ENCODE measurements at places on chromosomes 1 and 21. TPM values are rescaled to one million over a fixed set of nuclear protein-coding genes. Genes with fewer than 3 reads are reported as not detected.

OR2T29 gene
- not detected for total RNA-seq

DNA sequence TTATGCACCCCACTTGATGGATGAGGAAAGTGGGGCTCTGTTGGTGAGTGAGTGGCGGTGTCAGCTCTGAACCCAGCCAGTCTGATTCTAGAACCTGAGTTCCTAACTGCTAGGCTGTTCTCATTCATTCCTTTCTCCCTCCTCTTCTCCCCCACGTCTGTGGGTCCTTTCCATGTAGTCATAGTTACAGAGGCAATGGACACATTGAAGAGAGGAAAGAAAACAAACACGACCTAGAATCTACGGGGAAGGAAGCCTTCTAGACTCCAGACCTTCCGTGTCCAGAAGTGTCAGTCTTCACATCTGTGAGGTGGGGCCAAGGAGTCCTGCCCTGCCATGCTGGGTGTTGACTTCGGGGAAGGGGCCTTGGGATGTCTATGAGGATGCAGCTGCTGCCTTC is 115.8 kb upstream of the WNT4 start:
- no peaks in the 10 kb centered on the region for H3K4me1 ChIP-seq
- H3K36me3 ChIP-seq: no peaks in the 10 kb centered on the region

DNA sequence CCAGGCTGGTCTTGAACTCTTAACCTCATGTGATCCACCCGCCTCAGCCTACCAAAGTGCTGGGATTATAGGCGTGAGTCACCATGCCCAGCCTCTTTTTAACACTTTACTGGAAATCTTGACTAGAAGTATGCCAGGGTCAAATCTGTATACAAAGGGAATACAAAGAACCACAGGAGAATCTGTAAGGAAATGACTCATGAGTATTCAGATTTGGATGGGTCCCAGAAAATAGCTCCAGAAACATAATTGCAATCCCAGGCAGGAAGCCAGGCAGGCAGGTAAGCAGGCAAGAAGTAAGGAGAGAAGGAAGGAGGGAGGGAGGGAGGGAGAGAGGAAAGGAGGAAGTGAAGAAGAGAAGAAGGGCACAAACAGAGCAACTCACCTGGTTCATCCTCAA is 22.8 kb upstream of the TIAM1 start:
- H3K4me1 ChIP-seq: no peaks in the 10 kb centered on the region
- H3K27ac ChIP-seq: no peak overlapping the region
- no peak for DNase-seq
- no peak overlapping the region for H3K4me3 ChIP-seq

DNA sequence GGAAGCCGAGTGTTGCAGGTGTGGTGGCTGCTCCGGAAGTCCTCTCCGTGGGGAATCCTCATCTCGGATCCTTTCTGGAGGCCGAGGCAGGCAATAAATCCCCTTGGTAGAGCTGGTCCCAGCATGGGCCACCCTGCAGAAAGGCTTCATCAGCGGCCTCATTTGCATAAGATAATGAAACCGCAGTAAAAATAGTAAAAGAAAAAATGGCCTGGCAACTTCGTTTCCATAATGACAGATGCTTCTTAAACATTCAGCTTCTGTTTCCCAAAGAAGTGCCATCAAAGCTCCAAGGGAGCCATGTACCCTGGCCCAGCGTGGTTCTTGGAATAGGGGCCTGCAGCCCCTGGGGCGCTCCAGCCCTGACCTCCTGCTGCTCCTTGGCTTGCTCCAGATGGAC is 244.1 kb downstream of the GRIK3 start:
- no peaks in the 10 kb centered on the region for H3K36me3 ChIP-seq
- DNase-seq: no peak
- no peak overlapping the region for H3K4me3 ChIP-seq

- peaks cover 34% of the 10 kb centered on the region for H3K36me3 ChIP-seq
- H3K27me3 ChIP-seq: no peaks in the 10 kb centered on the region
- H3K4me1 ChIP-seq: peaks cover 30% of the 10 kb centered on the region
- H3K4me3 ChIP-seq: no peak overlapping the region
- no peak for DNase-seq
These were observed 111.4 kb downstream of the ZP4 start for GRCh38 chr1:237779356-237779755.

DNA sequence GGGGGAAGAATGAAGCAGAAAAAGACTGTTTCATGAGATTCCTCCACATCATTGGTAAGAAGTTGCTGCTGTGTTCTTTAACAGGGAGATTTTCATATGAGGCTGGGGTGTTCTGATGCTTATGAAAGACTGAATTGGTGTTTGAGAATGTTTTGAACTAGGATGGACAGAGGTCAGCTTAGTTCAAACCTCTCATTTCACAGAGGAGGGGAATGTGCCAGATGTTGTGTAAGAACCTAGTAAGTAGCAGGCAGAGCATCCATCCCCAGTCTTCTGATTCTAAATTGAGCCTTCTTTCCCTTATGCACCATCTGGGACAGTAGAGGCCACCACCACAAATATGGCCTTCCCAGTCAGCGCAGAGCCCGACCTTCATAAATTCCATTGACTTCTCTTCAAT is 43.7 kb downstream of the SAMD13 start:
- H3K4me3 ChIP-seq: no peak overlapping the region
- no peak for DNase-seq
- no peaks in the 10 kb centered on the region for H3K36me3 ChIP-seq
- no peaks in the 10 kb centered on the region for H3K4me1 ChIP-seq

DNA sequence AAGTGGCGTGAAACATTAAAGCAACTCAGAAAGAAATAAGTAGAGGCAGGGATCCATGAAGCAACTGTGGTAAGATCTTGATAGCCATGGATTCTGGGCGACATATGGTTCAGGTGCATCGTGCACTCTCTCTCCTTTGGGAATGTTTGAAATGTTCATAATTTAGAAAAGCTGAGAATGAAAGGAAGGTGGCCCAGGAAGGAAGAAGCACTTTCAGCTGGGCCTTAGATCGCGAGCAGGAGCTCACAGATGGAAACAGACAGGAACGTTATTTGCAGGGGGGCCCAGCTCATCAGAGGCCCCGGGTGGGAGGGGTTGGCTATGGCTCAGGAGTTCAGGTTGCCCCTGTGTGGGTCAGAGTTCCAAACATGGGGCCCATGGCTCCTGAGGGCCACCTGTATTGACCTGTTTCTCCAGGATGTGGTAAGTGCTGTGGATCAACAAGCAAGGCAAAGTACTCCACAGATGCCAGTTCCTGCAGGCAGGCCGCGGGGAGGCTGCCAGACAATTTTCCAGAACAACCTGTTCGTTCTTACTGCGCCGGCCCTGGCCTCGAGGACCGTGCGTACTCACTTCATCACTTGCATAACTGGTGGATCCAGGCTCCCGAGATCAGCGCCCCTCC is 253.2 kb downstream of the TOMM20 start:
- peaks cover 39% of the 10 kb centered on the region for H3K4me1 ChIP-seq
- no peak overlapping the region for H3K4me3 ChIP-seq

GRCh38 chr21:31660259-31660565 is 719 bp downstream of the SOD1 start:
- H3K27ac ChIP-seq: peak overlapping the region; percentile 96
- peak overlapping the region; percentile 89 for H3K4me3 ChIP-seq
- peaks cover 60% of the 10 kb centered on the region for H3K4me1 ChIP-seq
- DNase-seq: no peak
- H3K36me3 ChIP-seq: peaks cover 21% of the 10 kb centered on the region
- no peaks in the 10 kb centered on the region for H3K27me3 ChIP-seq

DNA sequence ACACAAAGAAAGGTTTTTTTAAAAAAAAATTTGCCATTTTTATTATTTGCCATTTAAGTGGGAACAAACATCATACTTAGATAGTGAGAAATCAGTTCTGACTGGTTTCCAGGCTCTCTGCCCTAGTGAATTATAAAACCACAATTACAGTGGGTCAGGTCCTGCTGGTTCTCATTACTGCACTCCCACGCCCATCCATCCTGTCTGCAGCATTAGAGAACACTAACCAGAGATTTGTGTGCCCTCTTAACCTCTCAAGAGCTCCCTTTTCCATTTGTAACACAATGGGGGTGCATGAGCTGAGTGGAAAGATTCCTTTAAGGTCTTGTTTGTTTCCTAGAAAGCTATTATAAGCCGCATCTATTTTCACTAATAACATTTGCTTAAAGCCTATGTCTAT is 489.3 kb downstream of the AMY1C start:
- no peak for DNase-seq
- H3K27ac ChIP-seq: no peak overlapping the region
- H3K4me3 ChIP-seq: no peak overlapping the region
- no peaks in the 10 kb centered on the region for H3K27me3 ChIP-seq
- no peaks in the 10 kb centered on the region for H3K36me3 ChIP-seq

SLC45A3 gene
- total RNA-seq: 5.2 TPM

- H3K4me1 ChIP-seq: peaks cover 25% of the 10 kb centered on the region
- DNase-seq: no peak
- H3K4me3 ChIP-seq: peak overlapping the region; percentile 65
- peak overlapping the region; percentile 72 for H3K27ac ChIP-seq
- H3K27me3 ChIP-seq: peaks cover 32% of the 10 kb centered on the region
These were observed 1.4 kb downstream of the ESRRG start for GRCh38 chr1:216721863-216722262.

HOOK1 gene
- 4.0 TPM for total RNA-seq

DNA sequence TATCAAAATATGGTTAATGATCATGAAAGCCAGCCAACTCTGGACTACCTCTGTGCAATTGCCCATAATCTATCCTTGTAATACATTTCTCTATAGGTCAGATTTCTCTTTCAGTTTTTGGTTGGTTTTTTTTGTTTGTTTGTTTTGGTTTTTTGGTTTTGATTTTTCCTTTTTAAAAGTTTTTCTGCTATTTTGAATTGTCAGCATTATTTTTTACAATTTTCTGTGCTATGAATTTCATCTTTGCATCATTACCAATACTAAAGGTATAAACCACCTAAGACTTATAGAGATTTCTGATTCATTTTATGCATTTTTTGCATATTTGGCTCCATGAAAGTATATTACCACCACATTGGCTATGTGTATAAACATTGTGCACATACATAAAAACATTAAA is 799.6 kb downstream of the ADGRL2 start:
- no peak for DNase-seq
- H3K4me3 ChIP-seq: no peak overlapping the region
- no peaks in the 10 kb centered on the region for H3K36me3 ChIP-seq
- no peaks in the 10 kb centered on the region for H3K27me3 ChIP-seq

RCAN1 gene
- 75.3 TPM for total RNA-seq

ETV3L gene
- not detected for total RNA-seq

DNA sequence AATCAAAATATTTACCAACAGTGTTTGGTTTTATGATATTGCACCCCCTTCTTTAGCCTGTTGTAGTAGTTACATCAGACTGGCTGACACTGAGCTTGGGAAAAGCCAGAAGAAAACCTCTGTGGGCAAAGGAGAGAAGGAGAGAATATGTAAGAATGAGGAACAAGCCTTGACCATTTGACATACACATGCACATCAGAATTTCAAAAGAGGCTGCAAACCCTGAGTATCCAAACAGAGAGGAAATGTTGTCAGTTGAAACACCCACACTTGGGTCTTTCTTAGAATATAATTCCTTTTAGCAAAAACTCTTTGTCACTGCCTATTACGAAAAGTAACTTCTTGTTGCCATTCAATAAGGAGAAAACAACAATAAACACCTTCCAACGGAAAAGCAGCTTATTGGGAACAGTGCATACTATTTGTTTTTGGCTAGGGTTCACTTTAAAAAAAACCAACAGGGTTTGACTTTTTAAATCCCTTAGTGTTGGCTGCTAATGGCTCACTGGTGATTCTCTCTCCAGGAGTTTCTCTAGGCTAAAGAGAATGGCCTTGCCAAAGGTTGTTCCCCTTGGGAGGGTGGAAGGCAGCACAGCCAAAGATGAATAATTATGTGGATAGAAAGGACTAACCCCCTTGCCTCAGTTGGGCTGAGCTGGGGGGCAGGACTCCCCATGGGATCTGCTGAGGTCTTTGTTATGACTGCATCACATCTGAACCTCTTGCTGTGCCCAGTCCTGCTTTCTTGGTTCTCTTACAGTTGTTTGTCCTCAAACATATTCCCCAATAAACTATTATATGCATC is 48.9 kb downstream of the GORAB start:
- no peak overlapping the region for H3K4me3 ChIP-seq
- H3K36me3 ChIP-seq: no peaks in the 10 kb centered on the region
- H3K27ac ChIP-seq: no peak overlapping the region
- no peaks in the 10 kb centered on the region for H3K27me3 ChIP-seq

LINGO4 gene
- 0.77 TPM for total RNA-seq

DNA sequence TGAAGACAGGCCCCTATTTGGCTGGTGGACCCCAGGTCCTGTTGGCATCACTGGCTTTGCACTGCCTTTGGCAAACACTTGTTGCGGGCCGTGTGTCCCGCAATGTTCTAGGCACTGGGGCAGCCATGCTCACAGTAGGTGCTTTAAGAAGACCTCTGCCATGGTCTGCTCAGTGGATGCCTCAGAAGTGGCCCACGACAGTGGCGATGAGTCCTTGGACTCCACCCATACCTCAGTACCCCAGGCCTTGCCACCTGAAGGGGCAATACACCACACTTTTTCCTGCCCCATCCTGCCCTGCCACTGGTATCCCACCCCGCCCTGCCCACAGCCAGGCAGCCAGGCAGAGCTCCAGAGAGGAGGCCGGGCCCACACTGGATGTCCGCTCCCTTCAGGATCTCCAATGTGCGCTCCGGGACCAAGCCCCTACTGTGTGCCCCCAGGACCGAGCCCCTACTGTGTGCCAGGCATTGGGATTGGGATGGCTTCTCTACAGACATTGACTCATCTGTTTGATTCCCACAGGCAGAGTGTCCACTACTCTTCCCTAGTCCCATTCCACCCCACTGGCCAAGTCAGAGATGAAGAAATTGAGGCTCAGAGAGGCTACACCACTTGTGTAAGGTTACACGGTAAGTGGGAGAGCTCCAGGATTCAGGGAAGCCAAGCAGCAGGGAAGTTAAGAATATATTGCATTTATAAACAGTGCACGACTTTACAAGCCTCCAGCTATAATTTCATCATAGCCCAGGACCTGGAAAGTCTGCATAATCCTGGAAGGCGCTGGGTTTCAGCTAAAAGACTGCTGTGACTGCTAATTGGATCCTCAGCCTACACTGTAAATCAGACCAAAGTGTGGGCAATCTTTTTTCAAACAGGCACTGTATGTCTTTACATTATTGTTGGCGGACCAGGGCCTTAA is 101.6 kb downstream of the DMRTB1 start:
- H3K4me3 ChIP-seq: no peak overlapping the region
- H3K27ac ChIP-seq: no peak overlapping the region

BEST4 gene
- 0.11 TPM for total RNA-seq

NFASC gene
- 8.2 TPM for total RNA-seq

DNA sequence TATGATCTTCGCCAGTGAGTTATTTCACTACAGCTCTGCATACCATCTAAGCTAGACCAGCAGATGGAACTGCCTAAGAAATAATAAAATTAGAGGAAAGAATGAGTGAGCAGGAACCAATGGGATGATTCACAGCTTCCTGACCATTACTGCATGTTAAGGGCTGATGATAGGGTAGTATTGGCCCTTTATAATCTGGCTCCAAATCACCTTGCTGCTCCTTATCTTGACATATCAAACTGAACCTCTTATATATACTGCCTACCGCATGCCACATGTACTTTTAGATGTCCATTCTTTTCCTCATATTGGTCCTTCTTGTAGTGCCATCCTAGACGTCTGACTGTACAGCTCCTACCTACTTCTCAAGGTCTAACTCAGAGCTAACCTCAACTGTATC is 524.4 kb downstream of the DPYD start:
- H3K27ac ChIP-seq: no peak overlapping the region
- H3K36me3 ChIP-seq: no peaks in the 10 kb centered on the region
- no peak for DNase-seq

FCGR3A gene
- total RNA-seq: 15.0 TPM

PTCH2 gene
- total RNA-seq: 0.25 TPM

TRMT13 gene
- 7.5 TPM for total RNA-seq
